Osteoblast (primary cell): ENCODE measurements at places on chromosomes 2 and 18.

- H3K36me3 ChIP-seq, result no peaks in the 10 kb centered on the region
- no peak overlapping the region for H3K27ac ChIP-seq
- no peaks in the 10 kb centered on the region for H3K27me3 ChIP-seq
- no peak for DNase-seq
- no peak overlapping the region for H3K4me3 ChIP-seq
These were observed 488.6 kb downstream of the BCL11A start for GRCh38 chr2:60064687-60065389.

GRCh38 chr2:236576087-236576486, 6.5 kb downstream of the ACKR3 start:
- no peak overlapping the region for H3K27ac ChIP-seq
- peaks cover 8% of the 10 kb centered on the region for H3K27me3 ChIP-seq
- H3K4me3 ChIP-seq, result no peak overlapping the region
- DNase-seq, result no peak

DNA sequence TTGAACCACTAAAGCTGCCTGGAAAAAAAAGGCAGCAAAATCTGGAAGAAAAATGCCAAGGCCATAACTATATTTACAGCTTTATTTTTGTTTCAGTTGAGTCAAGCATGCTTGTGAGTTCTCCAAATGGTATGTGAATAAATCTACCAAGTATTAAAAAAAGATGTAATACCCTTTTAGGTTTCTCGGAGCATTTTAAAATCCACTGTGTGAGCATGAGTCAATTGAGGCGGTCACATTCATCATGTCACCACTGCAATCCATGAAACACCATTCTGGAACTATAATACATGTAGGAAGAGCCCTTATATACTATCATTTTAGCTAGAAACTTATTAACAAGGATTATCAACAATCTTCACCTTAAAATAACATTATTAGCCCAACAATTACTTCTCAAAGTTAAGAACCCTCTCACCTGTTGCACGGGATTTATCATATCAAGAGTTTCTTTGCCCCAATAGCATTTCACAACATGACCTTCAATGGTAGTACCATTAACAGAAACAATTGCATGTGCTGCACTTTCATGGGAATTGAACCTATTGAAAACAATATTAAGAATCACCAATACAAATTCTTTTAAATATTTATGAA, 24.2 kb upstream of the C2orf42 start:
- peak; percentile 83 for DNase-seq
- no peaks in the 10 kb centered on the region for H3K27me3 ChIP-seq
- peaks cover 49% of the 10 kb centered on the region for H3K36me3 ChIP-seq
- H3K4me1 ChIP-seq, result peaks cover 21% of the 10 kb centered on the region

- H3K36me3 ChIP-seq, result no peaks in the 10 kb centered on the region
- DNase-seq, result no peak
- H3K27ac ChIP-seq, result no peak overlapping the region
- H3K27me3 ChIP-seq, result no peaks in the 10 kb centered on the region
- peaks cover under 1% of the 10 kb centered on the region for H3K4me1 ChIP-seq
- no peak overlapping the region for H3K4me3 ChIP-seq
These were observed 6.5 kb downstream of the PIAS2 start for GRCh38 chr18:46910856-46911255.

GRCh38 chr2:230335864-230336506, 9.0 kb downstream of the SP140L start:
- DNase-seq, result no peak
- H3K27me3 ChIP-seq, result no peaks in the 10 kb centered on the region
- no peak overlapping the region for H3K27ac ChIP-seq

- no peak overlapping the region for H3K27ac ChIP-seq
- no peaks in the 10 kb centered on the region for H3K4me1 ChIP-seq
- H3K27me3 ChIP-seq, result no peaks in the 10 kb centered on the region
- no peak for DNase-seq
- H3K36me3 ChIP-seq, result no peaks in the 10 kb centered on the region
These were observed 13.2 kb downstream of the SLC9A2 start for GRCh38 chr2:102632380-102633175.
